ENCODE measurements at places on chromosomes 3 and 15.
A peak's percentile ranks its signal among the peaks of the same experiment; 100 is the strongest.

- no peak for DNase-seq
Observed at GRCh38 chr15:27705056-27705455, 394.1 kb downstream of the OCA2 start.

GRCh38 chr3:141380987-141381386 is 12.7 kb downstream of the ZBTB38 start:
- DNase-seq: no peak

- DNase-seq: no peak
Observed at GRCh38 chr15:88785217-88785616, 18.0 kb upstream of the ACAN start.

GRCh38 chr3:143063018-143063417 is 56.6 kb upstream of the CHST2 start:
- no peak for DNase-seq

DNA sequence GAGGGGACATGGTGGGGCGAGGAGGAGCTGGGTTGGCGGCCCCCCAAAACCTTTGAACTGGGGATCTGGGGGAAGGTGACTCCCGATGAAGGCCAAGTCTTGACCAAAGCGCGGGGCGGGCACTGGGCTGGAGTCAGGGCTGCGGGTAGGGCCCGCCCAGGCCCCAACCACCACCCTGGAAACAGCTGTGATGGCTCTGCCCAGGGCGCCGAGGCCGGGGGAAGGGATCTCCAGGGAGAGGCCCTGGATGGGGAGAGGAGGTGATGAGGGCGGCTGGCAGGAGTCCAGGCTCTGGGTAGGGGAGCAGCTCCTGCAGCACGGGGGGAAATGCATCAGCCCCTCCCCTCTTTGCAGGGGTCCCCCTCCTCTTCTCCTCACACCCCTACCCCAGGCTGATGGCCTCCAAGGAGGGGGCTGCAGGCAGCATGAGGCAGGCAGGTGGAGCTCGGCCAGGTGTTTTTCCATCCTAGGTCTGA is 5.9 kb upstream of the C15orf39 start:
- no peak for DNase-seq

DNA sequence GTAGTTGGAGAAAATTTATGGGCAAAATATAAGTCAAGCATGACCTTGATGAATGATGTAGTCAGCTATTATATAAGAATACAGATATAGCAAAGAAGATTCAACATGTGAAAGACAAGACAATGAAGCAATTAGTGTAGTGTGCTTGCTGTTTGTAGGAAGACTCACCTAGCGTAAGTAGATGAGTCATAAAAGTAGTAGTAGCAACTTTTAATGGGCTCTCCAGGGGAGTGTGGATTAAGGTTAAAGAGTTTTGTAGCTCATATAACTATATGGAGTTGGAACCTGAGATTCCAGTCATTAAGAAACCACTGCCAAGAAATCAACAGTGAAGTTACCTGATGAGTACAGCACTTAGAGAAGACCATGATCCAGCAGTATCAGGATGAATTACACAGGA is 444.7 kb upstream of the CNTN3 start:
- no peak for DNase-seq

DNA sequence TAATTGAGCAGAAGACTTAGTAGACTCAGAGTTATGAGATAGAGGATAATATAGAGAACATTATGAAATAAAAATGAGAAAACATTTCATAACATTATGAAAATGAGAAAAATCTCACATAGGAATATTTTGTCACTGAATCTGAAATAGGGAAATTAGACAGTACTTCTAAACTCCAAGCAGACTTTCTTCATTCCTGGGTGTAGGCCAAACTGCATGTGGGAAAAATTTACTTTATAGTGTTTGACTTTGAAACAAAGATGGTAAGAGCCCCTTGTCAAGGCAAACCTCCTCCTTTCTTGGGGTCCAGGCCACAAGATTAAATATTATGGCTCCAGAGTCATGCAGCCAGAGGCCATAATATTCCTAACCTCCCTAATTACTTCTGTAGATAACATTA is 6.7 kb upstream of the OR5H14 start:
- DNase-seq: no peak

GRCh38 chr3:172177046-172177445 is 137.7 kb downstream of the FNDC3B start:
- no peak for DNase-seq

GRCh38 chr15:66070220-66070934 is 183.2 kb downstream of the MEGF11 start:
- no peak for DNase-seq

DNA sequence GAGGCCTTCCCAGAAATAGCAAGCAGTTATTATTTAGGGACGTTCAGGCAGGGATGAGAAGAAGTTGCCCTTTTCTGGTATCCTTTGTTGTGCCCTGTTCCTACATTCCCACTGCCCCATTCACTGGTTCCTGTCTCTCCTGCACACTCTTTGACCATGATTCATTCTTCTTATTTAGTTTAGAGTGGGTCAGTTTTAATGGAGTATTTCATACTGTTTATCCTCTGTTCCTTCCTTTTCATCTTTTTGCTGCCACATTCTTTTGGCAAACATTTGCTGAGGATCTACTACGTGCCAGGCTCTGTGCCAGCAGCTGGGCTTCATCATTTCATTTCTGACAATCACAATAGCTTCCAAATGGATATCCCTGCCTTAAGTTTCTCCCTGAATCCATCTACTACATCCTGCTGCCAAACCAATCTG is 11.8 kb upstream of the EID1 start:
- DNase-seq: peak; percentile 60

- no peak for DNase-seq
Observed at GRCh38 chr15:58058073-58058472, 7.4 kb downstream of the ALDH1A2 start.

DNA sequence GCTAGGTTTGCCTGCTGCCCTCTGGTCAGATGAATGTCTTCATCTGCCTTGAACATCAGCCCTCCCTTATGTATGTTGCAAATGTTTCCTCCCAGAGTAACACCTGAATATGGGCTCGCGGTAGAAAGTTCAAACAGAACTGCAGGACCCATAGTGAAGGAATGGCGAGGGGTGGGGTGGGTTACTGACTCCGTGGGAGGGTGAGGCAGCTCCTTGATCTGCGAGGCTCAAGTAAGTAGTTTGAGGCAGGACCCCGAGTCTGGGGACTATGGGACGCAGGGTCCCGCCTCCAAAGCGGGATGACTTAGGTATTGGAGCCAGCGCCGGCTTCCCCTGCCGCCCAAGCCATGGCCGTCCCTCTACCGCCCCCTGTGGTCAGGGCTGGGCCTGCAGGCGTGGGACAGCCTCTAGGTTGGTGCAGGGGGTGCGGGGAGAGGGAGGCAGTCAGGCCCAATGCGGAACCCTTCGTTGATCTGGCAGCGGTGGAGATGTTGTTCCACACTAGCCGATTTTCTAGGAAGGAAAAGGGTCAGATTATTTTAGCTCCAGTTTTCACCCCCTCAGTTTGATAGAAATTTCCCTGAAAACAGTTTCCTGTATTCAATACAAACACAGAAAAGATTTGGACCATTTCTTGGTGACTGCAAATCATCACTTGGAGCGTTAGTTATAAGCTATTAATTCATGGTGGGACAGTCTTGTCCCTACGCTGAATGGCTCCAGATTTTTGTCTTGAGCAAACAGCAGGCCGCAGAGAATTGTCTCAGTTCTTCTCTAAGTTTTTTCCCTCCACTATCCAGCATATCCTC is 72.3 kb downstream of the CORO2B start:
- DNase-seq: no peak

DNA sequence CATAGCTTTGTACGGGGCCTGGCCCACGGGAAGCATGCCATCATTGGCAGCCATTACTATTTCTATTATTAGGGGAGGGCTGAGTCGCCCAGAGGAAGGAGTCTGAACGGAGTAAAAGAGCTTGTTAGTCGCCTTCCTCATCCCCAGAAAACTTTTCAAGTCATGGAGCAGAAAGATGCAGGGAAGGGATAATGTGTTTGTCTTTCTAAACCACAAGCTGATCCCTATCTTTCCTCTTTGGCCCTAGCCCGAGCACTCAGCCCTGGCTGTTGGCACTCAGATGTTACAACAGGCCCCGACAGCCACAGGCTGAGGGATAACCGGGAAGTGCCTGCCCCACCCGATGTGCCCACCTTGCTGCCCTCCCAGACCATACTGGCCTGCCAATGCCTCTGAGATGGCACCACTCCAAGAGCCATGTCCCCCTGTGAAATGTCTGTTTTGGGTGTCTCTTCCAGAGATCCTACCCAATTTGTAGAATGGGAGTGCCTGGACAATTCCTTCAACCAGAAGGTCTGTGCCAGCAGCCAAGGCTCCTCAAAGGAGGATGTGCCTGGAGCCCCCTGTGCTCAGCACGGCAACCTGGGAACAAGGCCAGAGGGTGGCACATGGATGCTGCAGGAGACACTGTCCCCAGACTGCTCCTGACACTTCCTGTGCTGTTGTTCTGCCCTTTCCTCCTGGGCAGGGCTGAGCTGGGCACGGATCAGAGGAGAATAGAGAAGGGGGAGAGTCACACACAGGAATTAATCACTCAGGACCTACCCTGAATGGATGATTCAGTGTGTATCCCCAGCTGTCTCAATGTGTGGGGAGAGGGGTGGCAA is 10.8 kb downstream of the PAK6 start:
- no peak for DNase-seq

GRCh38 chr15:44099671-44100070 is 95.4 kb downstream of the FRMD5 start:
- DNase-seq: peak; percentile 28

DNA sequence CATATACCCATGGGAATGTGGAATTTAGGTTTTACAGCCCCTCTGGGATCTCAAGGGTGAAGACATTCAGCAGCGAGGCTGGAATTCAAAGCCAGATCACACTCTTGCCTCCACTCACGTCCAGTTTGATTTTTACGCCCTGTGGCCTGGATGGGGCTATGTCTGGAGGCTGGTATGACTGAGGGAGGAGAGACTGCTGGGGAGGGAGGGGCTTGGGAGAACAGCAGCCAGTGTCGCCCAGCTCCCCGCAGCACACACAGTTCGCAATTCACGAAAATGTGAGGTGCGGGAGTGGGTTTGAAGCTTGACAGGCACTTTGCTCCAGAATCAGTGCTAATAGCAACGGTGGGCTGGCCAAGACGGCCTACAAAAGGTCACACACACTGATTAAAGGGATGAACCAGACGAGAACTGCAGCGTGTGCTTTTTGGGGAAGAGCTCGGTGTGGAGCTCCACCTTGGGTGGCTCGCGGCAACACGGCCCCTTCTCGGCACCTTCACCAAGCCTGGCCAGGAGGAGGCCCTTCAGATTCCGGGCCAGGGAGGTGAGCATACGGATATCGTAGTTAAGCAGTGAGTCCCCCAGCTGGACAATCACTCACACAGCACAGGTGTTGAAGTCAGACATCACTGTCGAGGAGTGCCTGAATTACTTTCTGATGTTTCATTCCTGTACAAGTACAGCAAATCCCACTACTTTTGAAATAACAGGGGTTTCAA is 16.4 kb downstream of the EHD4 start:
- DNase-seq: no peak

- no peak for DNase-seq
Observed at GRCh38 chr3:29926378-29926777, 645.5 kb downstream of the RBMS3 start.

DNA sequence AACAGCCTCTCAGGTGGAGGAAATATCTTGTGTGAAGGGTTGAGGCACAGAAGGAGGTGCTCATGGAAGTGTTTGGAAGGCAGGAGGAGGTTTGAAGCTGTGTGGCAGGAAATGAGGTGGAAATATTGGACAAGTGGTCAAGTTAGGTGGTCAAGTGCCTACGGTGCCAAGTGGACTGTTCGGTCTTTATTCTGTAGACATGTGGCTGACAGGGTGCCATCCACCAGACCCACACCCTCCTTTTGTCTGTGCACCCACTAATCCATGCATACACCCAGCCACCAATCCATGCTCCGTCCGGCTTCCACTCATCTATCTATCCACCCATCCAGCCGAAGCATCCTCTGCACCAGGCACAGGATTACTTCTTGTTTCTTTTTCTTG is 2.2 kb downstream of the SLC6A20 start:
- DNase-seq: no peak

DNA sequence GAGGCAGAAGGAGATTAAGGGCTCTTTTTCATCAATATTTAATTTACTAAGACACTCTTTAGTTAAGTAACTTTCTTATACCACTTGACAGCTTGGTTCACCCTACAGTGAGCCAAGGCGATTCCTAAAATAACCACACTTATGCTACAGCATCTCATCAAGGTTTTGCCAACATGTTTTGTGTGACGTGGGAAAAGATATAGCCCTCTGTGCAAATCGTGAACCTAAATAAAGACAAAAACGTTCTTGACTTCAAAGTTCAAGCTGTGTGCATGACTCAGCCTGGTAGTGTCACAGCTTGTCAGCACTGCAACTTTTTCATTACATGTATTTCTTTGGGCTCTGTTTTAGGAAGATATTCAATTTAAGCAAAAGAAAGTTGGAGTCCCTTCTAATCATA is 297.0 kb upstream of the EPHA3 start:
- no peak for DNase-seq

DNA sequence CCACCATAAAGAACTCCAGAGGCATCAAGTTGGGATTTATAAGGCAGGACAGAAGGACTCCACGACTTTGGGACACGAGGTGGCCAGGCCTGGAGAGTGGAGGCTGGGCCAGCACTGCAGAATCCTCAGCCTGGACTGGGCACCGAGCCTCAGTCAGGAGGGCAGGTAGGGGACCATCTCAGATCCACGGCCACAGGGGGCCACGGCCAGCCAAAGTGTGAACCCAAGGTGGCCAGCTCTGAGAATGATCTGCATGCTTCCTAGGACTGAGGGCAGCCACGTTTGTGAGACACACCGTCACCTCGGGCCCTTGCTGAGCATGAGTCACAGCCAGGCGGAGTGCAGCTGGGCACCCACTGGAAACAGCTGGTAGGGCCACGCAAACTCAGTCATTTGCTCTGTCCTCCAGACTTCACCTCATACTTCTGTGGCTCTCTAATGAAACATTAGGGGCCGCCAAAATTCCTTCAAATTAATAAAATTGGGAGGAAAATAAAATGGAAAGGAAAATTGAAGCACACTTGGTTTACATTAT is 65.8 kb downstream of the CTNNB1 start:
- no peak for DNase-seq

GRCh38 chr3:59655418-59656015 is 605.7 kb upstream of the CFAP20DC start:
- DNase-seq: no peak

GRCh38 chr15:94047566-94047965 is 183.8 kb upstream of the MCTP2 start:
- no peak for DNase-seq

DNA sequence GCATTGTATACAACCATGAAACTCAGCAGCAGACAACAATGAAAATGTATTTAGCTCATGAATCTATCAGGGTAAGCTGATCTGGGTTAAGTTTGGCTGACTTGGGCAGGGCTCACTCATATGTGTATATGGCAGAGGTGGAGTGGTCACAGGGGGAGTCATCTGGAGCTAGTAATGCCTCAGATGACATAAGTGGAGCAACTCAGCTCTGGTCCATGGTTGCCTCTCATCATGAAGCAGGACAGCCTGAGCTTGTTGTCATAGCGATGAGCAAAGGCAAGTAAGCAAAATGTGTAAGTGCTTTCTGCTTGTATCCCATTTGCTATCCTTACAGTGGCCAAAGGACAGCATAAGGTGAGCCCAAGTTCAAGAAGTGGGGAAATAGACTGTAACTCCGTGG is 64.5 kb downstream of the ALCAM start:
- DNase-seq: no peak

GRCh38 chr15:50124631-50125030 is 5.6 kb upstream of the ATP8B4 start:
- no peak for DNase-seq

- no peak for DNase-seq
Observed at GRCh38 chr3:126947429-126947828, 35.5 kb upstream of the PLXNA1 start.

Measured in AG09319 (cell line).